ENCODE measurements at places on chromosomes 12 and 14.
A peak's percentile ranks its signal among the peaks of the same experiment; 100 is the strongest.

GRCh38 chr12:53504004-53504920, 3.0 kb downstream of the NPFF start:
- no peak for DNase-seq

GRCh38 chr12:13049816-13050215, 5.6 kb downstream of the FAM234B start:
- DNase-seq = no peak

DNA sequence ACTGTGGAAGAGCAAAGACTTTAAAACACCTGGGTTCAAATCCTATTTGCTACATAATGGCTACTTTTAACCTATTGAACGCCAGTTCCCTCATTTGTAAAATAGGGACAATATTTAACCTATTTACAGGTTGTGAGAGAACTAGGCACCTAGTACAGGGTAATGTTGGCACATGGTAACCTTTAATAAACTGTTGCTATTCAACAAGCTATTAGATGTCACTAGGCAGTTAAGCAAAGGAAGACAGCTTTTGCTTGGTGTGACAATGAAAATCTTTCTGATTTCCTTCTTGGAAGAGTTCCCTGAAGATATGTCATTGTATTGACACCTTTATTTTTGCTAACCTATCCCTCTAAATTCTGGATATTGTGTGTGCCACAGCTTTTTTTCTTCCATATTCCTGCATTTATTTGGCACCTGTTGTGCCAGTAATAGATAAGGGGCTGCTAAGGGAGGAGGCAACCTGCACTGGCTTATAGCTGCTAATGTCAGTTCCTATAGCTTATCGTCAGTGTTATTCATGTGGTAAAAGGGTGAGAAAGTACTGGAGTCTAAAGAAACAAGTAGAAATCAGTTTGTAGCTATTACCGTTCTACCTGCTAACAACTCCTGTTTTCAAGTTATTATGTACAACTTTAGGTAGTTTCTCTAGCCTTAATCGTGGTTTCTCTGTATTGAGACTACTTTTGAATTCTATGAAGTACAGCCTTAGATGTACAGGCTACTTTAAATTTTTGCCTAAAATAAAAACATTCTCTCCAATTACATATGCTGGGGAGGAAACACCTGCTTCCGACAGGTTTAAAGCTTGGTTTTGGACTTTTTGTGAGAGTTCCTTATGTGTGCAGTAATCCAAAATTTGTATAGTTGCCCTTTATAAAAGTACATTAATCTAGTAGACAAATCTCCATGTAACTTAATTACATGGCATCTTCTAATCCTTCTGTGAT, 24.3 kb downstream of the HIF1A start:
- DNase-seq = no peak

- no peak for DNase-seq
These were observed 430.9 kb downstream of the ATP23 start for GRCh38 chr12:58372298-58372697.

DNA sequence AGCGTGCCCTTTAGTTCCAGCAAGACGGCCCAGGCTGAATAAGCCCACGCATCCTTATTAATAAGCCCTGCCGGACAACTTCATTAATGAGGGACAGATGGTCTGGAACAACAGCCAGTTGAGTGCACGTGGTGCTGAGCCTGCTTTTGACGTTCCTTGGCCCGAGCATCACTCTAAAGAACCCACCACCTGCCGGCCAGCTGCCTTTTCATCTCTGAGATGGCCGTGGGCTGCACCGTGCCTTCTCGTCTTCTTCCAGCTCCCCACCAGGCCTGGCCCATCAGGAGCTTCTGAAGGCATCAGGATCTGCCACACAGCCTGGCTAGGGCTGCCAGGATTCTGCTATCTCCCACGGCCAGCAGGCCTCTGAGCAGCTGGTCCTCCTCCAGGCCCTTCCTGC, 80.0 kb downstream of the AACS start:
- no peak for DNase-seq

- no peak for DNase-seq
These were observed 32.7 kb upstream of the GLIPR1 start for GRCh38 chr12:75447691-75448393.

GRCh38 chr14:72901361-72901760, 7.5 kb upstream of the DPF3 start:
- DNase-seq = no peak

DNA sequence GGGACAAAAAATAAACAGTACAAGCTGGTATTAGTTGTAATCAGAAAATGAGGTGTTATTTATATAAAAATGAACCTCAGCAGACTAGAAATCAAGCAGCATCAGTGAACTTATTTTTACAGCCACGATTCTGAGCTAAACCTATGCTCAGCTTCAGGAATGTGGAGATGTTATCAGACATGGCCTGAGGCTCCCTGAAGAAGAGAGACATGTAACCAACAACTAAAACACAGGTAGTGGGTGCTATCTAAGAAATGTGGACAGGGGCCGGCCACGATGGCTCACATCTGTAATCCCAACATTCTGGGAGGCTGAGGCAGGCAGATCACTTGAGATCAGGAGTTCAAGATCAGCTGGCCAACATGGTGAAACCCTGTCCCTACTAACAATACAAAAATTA, 534.3 kb downstream of the VRK1 start:
- DNase-seq = no peak

GRCh38 chr12:64088431-64089349, 133.4 kb downstream of the KICS2 start:
- DNase-seq = no peak

DNA sequence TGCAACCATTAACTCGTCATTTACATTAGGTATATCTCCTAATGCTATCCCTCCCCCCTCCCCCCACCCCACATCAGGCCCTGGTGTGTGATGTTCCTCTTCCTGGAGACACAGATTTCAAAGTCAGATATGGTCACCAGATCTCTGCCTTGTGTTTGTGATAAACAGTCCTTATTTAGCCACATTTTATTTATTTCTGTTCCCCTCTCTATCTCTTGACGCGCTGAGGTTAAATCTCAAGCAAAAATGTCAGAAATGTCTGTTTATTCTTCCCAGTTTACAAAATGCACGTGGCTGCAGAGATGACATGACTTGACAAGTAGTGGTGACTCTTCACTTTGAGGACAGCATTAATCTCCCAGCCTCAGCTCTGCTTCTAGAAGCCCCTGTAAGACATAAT, 11.5 kb upstream of the RASSF3 start:
- no peak for DNase-seq

DNA sequence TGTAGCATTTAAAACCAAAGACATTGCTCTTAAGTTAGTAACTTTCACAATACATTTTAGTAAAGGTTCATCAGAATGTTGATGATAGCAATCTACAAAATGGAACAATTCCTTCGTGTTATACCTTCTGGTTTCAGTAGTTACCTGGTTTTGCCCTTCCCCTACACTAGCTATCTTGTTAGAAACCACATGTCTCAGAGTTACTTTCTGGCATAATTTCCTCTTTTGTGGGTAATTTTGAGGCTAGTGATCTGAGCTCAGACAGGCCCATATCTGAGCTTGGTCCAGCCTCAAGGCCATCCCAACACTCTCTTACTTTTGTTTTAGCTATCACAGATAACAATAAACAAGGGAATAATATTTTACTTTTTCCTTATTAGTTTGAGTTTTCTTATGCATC, 196.9 kb downstream of the KITLG start:
- DNase-seq = no peak

DNA sequence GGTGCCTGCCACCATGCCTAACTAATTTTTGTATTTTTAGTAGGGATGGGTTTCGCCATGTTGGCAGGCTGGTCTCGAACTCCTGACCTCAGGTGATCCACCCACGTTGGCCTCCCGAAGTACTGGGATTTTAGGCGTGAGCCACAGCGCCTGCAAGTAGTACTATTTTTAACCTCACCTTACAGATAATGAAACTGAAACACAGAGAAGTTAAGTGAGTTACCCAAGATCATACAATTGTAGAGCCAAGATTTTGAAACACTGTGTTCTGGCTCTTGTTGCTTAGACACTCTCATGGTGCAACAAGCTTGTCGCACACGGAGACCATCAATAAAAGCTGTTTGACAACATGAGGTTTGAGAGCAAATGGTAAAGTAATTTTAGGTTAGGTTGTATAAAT, 159.1 kb upstream of the LMNTD1 start:
- DNase-seq = no peak

GRCh38 chr14:30375296-30375892, 183.6 kb upstream of the G2E3 start:
- peak; percentile 39 for DNase-seq

DNA sequence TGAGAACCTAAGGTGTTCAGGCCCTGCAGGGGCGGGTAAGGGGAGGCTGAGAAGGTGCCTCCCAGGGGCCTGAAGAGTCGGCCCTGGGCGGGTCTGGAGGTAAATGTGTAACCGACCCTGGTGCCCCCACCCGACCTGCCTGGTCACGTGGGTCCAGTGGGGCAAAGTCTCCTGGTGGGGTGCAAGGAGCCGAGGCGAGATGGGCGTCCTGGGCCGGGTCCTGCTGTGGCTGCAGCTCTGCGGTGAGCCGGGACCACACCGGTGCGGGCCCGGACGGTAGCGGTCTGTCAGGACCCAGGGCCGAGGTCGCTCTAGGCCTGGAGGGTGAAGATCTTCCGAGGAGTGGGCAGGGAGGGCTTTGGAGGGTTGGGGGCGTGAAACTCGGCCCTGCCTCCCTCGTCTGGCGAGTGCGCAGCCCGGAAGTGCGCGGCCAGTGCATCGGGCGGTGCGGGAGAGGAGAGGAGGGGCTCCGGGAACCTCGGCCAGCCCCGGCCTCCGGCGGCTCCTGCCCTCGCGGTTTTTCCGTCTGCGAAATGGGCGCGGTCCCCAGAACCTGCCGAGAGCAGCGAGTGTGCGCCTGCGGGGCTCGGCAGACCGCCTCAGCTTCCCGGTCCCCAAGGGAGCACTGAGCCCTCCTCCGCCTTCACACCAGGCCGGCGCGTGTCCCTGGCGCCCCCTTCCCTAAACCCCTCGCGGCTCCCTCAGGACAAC, at the start of gene AMN:
AMN (plus strand) TSS at position 174 of the 711 bp plus-strand sequence; CDS start at position 200, 26 bp downstream.
- DNase-seq = no peak

GRCh38 chr12:51401020-51401419, 9.8 kb upstream of the GALNT6 start:
- DNase-seq = no peak

- DNase-seq = no peak
These were observed 256.3 kb upstream of the SFSWAP start for GRCh38 chr12:131454418-131455217.
